ENCODE measurements at places on chromosomes 11 and 22.

DNA sequence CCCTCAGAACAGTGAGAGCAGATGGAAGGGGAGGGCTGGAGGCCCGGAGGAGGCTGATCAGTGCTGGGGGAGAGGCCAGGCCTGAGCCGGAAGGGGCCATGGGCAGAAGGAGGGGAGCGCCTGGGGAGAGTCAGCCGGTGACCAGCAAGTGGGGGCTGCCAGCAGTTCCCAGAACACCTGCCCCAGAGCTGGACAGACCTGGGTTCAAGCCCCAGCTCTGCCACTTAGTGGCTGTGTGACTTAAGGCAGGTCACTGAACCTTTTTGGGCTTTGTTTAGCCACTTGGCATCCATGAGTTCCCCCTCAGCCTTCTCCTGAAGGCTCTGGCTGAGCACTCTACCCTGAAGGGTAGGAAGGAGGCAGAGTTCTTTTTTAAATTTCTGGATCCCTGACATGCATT, 17.4 kb downstream of the WNT11 start:
- peaks cover 4% of the 10 kb centered on the region for H3K36me3 ChIP-seq
- H3K4me1 ChIP-seq = peaks cover 5% of the 10 kb centered on the region
- H3K27ac ChIP-seq = peak overlapping the region; percentile 89
- peaks cover 9% of the 10 kb centered on the region for H3K27me3 ChIP-seq

DNA sequence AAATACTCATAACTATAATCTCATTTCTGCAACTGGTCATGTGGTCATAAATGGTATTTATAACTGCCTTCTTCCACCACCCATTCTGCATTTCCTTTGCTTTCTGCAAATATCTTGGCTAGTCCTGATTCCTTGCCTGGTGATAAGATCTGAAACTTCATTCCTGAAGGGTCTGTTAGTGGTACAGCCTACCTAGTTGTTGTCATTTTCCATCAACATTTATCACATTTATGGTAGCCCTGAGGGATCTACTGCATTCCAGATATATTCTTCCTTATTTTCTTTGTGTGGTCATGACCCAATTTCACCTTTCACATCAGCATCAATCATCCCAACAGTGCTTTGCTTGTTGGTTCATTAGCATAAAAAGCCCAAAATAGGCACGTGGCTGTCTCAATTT, 50.1 kb downstream of the DDX6 start:
- H3K4me1 ChIP-seq = peaks cover 2% of the 10 kb centered on the region
- H3K36me3 ChIP-seq = no peaks in the 10 kb centered on the region

GRCh38 chr11:77347948-77348347, 46.5 kb upstream of the GDPD4 start:
- no peak overlapping the region for H3K4me3 ChIP-seq
- no peak overlapping the region for H3K27ac ChIP-seq
- H3K36me3 ChIP-seq = peaks cover 14% of the 10 kb centered on the region
- H3K27me3 ChIP-seq = no peaks in the 10 kb centered on the region

DNA sequence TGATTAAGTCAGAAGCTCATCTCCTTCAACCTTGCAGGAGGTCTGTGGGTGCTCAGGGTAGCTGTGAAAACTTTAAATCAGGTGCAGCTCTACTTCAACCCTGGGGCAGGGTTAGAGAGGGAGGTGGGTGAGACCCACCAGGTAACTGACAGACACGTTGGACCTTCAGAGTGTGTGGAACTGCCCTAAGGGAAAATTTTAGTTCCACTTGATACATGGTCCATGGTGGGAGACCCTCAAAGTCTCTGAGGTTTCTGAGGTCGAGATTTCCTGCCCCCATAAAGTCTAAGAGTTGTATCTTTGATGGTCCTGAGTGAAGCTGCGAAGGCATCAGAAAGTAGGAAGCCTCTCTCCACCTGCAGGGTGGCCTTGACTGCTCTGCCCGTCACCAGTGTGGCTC, 23.9 kb upstream of the NNMT start:
- H3K4me3 ChIP-seq = no peak overlapping the region
- H3K27ac ChIP-seq = no peak overlapping the region
- peaks cover 10% of the 10 kb centered on the region for H3K36me3 ChIP-seq
- peaks cover 89% of the 10 kb centered on the region for H3K27me3 ChIP-seq
- H3K4me1 ChIP-seq = peaks cover 3% of the 10 kb centered on the region
- DNase-seq = no peak

DNA sequence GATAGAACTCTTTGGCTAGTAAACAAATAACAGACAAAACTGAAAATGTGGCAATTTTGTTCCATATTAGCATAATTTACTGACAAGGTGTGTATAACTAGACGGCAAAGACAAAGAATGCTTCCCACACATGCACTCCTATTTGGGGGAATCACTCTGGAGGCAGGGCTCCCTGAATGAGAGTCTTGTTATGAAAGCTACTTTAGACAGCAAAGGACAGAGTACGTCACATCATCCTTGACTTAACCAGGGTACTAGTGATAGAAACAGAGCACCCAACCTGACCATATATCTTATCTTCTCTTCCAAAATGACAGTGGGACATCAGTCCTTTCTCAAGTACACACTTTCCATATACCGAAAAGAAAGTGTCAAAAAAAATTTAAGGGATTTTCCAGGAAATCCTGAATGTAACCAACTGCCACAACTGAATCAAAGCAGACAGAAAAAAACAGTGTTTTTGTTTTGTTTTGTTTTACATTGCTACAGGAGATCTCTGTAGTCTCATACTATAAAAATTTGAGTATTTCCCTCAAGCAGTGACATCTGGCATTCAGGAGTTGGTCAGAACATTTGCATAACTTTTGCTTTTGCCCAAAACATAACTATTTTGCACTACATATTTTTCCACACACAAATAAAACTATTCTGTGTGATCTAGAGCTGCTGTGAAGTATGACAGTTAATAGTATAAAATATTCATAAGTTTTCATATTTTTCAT, 98.9 kb downstream of the ARHGAP20 start:
- no peaks in the 10 kb centered on the region for H3K4me1 ChIP-seq
- DNase-seq = no peak
- no peak overlapping the region for H3K27ac ChIP-seq
- no peaks in the 10 kb centered on the region for H3K36me3 ChIP-seq
- peaks cover 5% of the 10 kb centered on the region for H3K27me3 ChIP-seq
- H3K4me3 ChIP-seq = no peak overlapping the region

DNA sequence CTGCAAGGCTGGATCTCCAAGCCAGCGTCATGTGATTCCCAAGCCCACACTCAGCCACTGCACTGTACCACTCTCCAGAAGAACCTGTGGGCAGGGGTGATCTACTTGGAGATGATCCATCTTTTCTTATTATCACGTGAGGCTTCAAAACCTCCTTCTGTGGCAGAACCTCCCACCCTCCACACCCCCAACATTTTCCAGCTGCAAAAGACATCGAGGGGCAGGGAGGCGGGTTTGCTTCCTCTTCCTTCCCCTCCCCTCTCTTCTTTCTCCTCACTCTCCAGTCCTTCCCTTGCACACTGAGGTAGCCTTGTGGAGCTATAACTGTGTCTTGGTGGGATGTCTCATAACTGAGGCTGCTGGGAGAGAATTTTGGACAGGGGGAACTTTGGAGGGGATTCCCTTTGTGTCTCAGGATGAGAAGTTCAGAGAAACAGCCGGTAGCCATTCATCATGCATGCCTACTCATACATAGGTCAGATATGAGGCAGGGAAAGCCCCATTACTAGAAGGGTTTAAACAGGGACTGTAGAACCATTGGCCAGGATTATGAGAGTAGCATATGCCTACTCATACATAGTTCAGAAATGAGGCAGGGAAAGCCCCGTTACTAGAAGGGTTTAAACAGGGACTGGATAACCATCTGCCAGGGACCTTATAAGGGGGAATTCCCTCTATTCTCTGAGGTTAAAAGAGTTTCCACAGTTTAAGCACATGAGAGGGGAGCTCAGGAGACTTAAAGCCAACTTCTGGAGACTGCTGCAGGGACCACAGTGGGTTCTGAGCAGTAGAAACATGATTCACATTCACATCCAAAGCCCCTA, 420.7 kb upstream of the CADM1 start:
- no peaks in the 10 kb centered on the region for H3K4me1 ChIP-seq
- no peaks in the 10 kb centered on the region for H3K36me3 ChIP-seq
- H3K27ac ChIP-seq = no peak overlapping the region
- no peak for DNase-seq
- no peak overlapping the region for H3K4me3 ChIP-seq
- no peaks in the 10 kb centered on the region for H3K27me3 ChIP-seq

DNA sequence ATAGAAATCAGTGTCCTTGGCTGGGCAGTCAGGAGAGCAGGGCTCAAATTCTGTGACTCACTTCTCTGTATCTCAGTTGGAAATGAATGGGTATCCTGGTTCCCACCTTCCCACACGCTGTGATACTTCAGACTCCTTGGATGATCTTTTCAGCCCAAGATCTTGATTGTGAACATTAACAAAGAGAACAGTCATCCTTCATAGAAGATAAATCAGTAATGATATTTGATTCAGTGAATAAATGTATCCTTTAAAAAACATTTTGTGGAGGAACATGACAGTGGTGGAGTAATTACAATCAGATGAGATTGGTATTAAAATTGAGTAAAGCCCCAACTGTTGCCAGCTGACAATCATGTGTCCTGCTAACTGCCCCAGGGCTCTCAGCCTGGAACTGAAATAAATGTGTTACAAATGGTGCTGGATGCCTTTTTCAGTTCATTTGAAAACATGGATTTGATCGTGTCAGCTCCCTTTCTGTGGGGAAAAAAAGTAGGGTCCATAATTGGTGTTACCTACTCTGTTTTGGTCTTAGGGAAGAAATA, 72.9 kb upstream of the OR5AN1 start:
- H3K4me1 ChIP-seq = peaks cover 15% of the 10 kb centered on the region
- no peak overlapping the region for H3K4me3 ChIP-seq
- DNase-seq = no peak
- H3K27ac ChIP-seq = no peak overlapping the region
- H3K36me3 ChIP-seq = no peaks in the 10 kb centered on the region

GRCh38 chr22:25930788-25931310, 188.9 kb downstream of the MYO18B start:
- H3K27ac ChIP-seq = no peak overlapping the region
- no peak for DNase-seq
- H3K4me3 ChIP-seq = no peak overlapping the region
- H3K27me3 ChIP-seq = peaks cover 4% of the 10 kb centered on the region
- H3K36me3 ChIP-seq = no peaks in the 10 kb centered on the region
- H3K4me1 ChIP-seq = no peaks in the 10 kb centered on the region

DNA sequence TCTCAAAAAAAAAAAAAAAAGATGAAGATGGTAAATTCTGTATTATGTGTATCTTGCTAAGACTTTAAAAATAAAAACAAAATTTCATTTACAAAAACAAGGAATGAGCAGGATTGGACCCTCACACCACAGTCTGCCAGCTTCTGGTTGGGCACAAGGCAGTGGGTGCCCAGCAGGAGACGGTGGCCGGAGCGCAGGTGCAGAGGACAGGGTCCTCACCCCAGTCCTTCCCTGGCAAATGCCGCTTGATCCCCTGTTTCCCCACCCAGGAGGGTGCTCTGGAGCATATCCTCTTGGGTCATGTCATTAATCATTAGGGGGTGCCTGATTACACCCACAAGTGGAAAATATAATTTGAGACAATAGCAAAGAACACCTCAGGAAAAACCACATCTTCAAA, 31.2 kb downstream of the SHANK2 start:
- DNase-seq = no peak
- H3K36me3 ChIP-seq = no peaks in the 10 kb centered on the region

- no peaks in the 10 kb centered on the region for H3K27me3 ChIP-seq
- no peak for DNase-seq
- no peak overlapping the region for H3K4me3 ChIP-seq
- H3K36me3 ChIP-seq = no peaks in the 10 kb centered on the region
- no peak overlapping the region for H3K27ac ChIP-seq
- no peaks in the 10 kb centered on the region for H3K4me1 ChIP-seq
Measured at GRCh38 chr11:115242982-115243381, 261.2 kb downstream of the CADM1 start.

- peaks cover 3% of the 10 kb centered on the region for H3K4me1 ChIP-seq
- no peak overlapping the region for H3K27ac ChIP-seq
- H3K4me3 ChIP-seq = no peak overlapping the region
- DNase-seq = no peak
- H3K27me3 ChIP-seq = peaks cover 59% of the 10 kb centered on the region
- no peaks in the 10 kb centered on the region for H3K36me3 ChIP-seq
Measured at GRCh38 chr11:119625206-119625978, 103.6 kb downstream of the NECTIN1 start.

DNA sequence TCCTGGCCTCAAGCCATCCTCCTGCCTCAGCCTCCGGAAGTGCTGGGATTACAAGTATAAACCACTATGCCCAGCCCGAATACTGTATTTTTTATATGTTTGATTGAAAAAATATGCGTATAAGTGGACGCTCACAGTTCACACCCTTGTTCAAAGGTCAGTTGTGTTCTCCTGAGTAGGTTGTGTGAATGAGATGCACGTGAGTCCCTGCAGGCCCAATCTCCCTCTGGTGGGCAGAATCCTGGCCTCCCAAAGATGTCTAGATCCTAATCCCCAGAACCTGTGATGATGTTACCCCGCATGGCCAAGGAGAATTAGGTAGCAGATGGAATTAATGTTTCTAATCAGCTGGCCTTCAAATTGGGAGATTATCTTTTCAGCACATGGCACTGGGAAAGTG, 41.9 kb downstream of the CTTN start:
- H3K27ac ChIP-seq = no peak overlapping the region
- DNase-seq = no peak
- peaks cover 4% of the 10 kb centered on the region for H3K36me3 ChIP-seq
- no peaks in the 10 kb centered on the region for H3K4me1 ChIP-seq

GRCh38 chr11:92267968-92268367, 43.4 kb downstream of the FAT3 start:
- H3K27me3 ChIP-seq = no peaks in the 10 kb centered on the region
- H3K4me1 ChIP-seq = no peaks in the 10 kb centered on the region

DNA sequence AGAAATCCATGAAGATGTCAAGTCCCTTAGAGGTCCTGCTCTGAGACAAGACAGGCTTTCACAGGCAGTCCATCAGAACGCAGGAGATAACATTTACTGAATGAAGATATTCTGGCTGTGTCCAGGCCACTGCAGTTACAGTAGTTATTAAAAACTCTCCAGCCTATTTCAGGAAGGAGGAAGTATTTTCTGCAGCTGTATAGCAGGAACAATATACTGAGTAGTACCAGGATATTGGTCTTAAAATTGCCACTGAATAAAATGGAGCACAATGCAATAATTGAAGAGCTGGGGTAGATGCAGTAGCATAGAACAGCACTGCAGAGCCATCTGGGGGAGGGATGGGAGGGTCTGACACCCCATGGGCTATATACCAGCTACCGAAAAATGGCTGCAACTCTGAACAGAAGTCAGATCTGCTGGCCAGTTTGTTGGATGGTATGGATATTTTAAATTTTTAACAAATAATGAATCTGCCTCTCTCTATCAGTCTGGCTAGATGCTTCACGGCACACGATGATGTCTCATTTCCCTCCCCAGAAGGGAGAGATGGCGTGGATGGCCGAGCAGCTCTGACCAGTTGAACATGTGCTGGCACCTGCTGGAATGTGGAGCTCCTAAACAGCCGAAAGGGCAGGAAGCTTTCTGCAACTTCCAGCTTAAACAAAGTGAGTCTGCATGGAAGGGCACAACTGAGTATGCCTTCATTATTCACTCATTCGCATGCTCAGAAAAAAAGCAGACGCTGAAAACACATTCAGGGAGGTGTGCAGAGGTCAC, 342.1 kb upstream of the SYN3 start:
- no peaks in the 10 kb centered on the region for H3K27me3 ChIP-seq
- DNase-seq = no peak
- no peak overlapping the region for H3K4me3 ChIP-seq
- H3K4me1 ChIP-seq = no peaks in the 10 kb centered on the region

Measured in T-helper 17 cell (primary cell).